Stimulated activated CD4-positive, alpha-beta T cell treated with anti-CD3 and anti-CD28 coated beads, Interleukin-12 subunit alpha, Interleukin-12 subunit beta, amount 100 ng/mL, for 4 hours (primary cell): ENCODE measurements at places on chromosomes 13 and 19.

DNA sequence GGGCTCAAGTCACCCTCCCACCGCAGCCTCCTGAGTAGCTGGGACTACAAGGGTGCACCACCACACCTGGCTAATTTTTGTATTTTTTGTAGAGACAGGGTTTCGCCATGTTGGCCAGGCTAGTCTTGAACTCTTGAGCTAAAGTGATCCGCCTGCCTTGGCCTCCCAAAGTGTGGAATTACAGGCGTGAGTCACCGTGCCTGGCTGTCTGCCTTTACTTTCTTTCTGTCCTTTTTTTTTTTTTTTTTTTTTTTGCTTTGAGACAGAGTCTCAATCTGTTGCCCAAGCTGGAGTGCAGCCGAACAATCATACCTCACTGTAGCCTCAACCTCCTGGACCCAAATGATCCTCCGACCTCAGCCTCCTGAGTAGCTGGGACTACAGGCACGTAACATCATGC is 25.0 kb upstream of the OR1M1 start:
- no peak for DNase-seq

DNA sequence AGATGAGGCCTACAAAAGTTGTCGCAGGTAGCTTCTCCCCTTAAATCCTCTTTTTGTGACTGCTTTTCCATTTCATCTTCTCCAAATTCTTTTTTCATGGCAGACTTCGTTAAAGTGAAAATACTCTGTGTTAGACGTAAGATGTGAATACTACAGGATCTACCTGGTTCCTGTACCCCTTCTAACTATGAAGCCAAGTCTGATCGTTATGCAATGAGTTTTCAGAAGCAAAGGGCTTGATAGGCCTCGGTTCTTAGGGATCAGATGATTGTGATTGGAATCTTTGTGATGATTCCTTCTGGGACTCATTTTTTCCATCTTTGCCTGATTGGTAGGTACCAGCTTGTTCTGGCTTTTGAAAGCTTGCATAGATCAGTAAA is 86.9 kb downstream of the PCCA start:
- DNase-seq, result no peak

GRCh38 chr13:40102854-40103253 is 447.4 kb downstream of the COG6 start:
- peak; percentile 84 for DNase-seq

DNA sequence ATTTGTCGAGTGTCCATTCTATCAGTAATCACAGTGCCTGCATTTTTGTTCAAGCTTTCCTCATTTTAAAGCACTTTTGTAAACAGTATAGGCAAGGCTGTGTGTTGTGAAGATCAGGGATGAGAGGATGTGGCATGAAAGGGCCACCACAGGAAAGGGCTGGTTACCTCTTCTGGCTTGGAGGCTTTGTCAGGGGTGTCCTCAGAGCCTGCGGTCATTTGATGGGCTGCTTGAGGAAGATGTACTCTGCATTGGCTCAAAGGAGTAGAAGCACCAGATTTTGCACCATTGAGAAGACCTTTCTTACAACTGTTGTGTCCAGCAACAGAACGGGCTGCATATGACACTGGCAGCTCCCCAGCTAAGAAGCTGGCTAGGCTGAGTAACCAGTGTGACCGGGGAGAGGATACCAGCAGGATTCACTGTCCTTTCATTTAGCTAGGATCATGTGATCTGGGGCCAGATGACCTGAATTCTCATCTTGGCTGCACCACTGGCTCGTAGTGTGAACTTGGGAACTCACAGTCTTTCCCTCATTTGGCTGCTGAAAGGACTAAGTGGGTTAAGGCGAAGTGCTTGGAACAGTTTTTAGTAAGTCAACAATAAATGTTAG is 380.2 kb downstream of the FGF9 start:
- DNase-seq, result no peak

DNA sequence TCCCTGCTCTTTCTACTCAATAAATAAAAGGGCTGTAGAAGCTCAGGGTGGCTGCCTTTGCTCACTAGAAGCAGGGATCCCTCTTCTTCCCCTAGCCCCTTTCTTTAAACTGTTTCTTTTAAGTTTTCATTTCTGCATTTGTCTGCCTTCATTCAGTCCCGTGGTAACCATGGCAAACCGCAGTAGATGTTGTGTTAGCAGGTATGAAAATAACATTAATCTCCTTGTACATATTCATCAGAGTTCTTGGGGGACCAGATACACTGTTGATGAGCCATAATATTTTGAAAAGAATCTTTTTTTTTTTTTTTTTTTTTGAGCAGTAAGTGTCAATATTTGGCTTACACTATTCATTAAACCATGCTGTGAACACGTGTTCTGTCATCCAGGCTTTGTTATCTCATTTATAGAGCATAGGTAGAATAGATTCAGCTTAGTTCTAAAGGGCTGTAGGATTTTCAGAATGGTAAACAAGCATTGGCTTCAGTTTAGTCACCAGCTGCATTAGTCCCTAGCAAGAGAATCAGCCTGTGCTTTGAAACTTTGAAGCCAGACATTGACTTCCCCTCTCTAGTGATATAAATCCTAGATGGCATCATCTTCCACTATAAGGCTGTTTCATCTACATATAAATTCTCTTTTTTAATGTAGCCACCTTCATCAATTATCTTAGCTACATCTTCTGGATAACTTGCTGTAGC is 59.4 kb upstream of the SPRY2 start:
- DNase-seq, result no peak

DNA sequence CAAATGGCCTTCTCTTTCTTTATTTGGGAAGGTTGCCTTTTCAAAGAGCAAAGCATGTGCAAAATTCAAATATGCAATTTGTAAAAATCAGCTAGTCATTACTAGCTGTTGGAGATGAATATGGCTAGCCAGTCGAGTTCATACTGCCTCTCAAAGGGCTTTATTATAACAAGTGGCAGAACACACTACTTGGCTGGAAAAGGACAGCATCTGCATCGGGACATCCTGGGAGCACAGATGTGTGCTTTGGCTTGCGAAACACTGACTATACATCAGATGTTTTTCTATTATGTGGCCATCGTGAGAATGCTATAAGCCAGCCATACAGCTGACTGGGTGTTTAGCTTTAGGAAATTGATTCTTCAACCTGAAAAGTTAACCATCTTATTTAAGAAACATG is 424.2 kb downstream of the KCTD12 start:
- no peak for DNase-seq

GRCh38 chr13:92767468-92767867 is 459.1 kb upstream of the GPC6 start:
- no peak for DNase-seq

GRCh38 chr19:2487842-2488241 is 11.9 kb downstream of the GADD45B start:
- no peak for DNase-seq

GRCh38 chr19:17414097-17414496 is 5.8 kb upstream of the MVB12A start:
- no peak for DNase-seq

DNA sequence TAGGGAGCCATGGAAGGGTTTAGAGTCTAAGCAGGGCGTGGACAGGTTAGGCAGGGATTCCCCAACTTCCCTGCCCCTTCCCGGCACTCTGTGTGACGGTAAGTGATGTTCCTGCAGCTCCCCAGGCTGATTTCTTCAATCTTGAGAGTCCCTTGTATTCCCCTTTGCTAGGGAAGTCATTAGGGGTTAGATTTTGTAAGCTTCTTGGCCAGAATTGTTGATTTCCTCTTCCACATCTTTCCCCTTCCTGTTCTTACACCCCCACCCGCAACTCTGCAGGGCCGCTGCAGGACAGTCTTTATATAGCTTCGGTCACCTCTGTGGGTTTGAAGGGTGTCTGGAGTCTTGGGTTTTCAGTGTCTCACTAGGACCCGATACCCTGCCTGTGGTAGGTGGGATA is 10.6 kb upstream of the ADGRE1 start:
- DNase-seq, result no peak

DNA sequence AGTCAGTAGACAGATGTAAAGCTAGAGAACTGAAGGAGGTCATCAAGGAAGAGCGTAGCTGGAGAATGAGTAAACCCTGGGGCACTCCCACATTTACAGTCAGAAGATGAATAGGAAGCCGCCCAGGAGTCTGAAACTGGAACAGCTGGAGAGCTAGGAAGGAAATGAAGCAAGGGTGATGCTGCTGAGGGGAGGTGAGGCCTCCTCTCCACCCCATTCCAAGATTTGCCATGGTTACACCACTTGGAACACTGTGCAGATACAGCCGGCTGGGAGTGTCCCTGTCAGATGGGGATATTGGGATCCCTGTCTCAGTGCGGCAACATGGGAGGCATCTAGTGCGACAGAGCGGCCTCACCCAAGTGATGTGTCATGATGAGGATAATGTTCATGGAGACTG is 51.8 kb upstream of the GPI start:
- DNase-seq, result no peak

DNA sequence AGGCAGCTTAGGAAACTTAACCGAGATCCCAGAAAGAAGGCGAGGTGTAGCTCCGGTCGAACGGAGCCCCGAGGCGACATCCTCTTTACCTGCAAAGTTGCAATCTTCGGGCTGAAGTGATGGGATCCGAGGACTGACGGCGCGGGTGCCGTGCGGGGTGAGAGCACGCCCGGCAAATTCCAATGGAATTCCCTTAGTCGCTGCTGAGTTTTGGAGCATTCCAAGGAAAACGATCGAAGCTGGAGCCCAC is 141 bp downstream of the TRPC4 start:
- no peak for DNase-seq

GRCh38 chr13:95870421-95870820 is 182.8 kb downstream of the UGGT2 start:
- no peak for DNase-seq

DNA sequence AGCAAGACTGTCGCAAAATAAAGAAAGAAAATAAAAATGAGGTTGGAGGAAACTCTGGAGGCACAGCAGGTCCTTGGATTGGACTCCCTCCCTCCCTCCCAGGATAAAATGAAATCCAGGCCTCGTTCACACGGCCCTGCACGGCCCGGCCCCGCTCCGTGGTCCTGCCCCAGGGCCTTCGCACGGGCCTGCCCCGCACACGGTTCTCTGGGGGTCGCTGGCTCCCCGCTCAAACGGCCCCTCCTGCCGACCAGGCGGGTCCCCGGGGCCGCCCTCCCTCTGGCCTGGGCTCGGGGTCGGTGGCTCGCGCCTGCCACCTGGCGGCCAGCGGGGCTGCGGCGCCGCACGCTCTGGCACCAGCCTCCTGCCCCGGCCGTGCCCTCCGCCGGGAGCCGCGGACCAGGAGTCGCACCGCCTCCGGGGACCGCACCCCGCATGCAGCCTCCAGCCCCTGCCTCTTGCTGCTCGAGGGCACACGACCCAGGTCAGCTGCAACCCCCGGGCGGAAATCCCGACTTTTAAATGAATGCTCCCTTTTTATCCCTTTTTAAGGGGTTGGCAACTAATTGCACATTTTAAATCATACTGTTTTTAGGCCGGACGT is 1.5 kb upstream of the WDR18 start:
- DNase-seq, result peak; percentile 76

- no peak for DNase-seq
Observed at GRCh38 chr13:91534996-91535395, 136.6 kb downstream of the GPC5 start.

- no peak for DNase-seq
Observed at GRCh38 chr13:103542648-103543047, 476.4 kb upstream of the SLC10A2 start.

DNA sequence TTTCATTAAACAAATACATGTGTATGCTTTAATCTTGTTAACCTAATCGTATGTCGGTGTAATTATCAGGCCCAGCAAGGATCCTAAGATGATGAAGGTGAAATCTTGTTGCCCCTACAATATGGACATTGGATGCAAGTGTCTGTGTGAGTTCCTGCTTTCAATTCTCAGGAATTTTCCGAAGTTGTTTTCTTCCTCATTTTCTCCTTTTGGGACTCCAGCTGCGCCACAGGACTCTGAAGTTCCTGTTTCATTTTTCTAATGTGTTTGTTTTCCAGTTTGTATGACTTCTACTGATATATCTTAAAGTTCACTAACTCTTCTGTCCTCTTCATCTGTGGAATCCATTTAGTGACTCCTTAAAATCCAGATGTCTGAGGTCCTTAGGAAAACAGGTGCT is 11.9 kb upstream of the OR7D2 start:
- DNase-seq, result no peak

DNA sequence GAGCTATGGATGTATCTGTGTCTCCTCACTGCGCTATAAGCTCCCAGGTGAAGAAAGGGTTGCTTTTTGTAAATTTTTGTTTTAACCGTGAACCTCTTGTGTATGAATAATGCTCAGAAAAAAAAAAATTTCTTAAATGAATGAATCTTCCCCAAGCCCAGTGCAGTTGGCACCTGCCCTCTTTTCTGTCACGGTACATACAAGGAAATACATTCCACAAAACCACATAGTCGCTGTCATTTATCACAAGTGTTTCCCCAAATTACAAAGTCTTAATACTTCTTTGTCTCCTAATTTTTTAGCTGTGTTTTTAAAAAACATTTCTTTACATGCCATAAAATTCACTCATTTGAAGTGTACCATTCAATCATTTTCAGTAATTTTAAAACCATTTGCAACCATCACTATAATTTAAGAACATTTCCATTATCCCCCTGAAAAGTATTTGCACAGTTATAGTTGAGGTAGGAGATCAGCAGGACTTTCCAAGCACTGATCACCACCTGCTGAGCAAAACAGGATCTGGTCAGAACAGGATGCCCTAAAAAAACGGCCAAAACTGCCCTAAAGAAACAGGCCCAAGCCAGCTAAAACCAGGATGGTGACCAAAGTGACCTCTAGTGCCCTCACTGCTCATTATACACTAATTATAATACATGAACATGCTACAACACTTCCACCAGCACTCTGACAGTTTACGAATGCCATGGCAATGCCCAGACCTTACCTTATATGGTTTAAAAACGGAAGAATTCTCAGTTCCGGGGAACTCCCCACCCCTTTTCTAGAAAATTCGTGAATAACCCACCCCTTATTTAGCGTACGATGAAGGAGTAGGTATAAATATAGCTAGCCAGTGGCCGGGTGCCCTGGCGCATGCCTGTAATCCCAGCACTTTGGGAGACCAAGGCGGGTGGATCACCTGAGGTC is 1.3 kb upstream of the TEX30 start:
- no peak for DNase-seq

DNA sequence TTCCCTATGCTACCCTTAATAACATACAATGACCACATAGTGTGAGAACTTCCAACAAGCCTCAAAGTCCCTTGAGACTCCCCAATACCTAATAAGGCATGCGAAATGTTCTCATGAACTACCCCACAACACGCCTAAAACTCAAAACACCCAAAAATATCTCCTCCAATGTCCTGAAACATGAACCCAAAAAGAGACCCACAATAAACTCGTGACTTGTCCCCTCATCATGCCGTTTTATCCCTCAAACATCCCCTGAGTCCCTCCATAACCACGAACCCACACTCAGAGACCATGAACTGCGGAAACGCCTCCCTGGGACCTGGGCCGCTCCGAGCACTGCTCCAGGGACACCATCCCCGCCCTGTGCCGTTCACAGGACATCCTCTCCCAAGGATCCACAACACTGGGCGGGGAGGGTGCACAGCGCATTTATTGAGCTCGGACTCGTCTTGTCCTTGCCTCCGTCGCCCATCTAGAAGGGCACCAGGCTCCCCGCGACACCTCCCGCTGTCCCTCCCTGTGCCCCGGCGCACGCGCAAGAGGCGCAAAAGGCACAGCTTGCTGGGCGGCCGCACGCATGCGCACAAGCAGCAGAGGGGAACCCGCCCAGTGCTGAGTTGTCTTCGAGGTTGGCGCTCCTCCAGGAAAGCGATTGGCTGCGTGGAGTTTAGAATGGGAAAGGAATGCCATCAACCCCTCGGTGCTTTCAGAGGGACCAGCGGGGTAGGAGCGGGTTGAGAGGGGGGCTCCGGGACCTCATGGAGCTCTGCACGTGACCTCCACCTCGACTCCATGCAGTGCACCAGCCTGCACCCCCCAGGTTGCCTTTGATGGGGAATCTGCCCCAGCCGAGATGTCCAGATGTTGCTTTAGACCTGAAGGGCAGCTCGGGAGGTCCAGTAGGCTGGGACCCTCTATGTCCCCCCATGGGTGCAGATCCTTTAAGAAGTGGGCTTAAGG is 8.8 kb downstream of the FXYD3 start:
- DNase-seq, result peak; percentile 86
